Stimulated activated CD8-positive, alpha-beta memory T cell treated with anti-CD3 and anti-CD28 coated beads, Interleukin-4, amount 100 ng/mL, for 48 hours (primary cell): ENCODE measurements at places on chromosomes 16 and 17.
A peak's percentile ranks its signal among the peaks of the same experiment; 100 is the strongest.

DNA sequence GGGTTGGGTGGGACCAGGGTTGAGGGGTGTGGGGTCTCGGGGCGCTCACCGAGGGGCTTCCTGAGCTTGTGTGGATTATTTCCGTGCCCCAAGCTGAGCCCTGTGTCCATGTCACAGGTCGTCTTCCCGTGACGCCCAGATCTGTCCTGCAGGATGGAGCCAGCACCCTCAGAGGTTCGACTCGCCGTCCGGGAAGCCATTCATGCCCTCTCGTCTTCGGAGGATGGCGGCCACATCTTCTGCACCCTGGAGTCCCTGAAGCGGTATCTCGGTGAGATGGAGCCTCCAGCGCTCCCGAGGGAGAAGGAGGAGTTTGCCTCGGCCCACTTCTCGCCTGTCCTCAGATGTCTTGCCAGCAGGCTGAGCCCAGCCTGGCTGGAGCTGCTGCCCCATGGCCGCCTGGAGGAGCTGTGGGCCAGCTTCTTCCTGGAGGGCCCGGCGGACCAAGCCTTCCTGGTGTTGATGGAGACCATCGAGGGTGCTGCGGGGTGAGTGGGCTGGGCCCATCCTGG is 1.0 kb downstream of the TELO2 start:
- DNase-seq, result no peak

GRCh38 chr16:78570399-78571141 is 471.1 kb downstream of the WWOX start:
- no peak for DNase-seq

DNA sequence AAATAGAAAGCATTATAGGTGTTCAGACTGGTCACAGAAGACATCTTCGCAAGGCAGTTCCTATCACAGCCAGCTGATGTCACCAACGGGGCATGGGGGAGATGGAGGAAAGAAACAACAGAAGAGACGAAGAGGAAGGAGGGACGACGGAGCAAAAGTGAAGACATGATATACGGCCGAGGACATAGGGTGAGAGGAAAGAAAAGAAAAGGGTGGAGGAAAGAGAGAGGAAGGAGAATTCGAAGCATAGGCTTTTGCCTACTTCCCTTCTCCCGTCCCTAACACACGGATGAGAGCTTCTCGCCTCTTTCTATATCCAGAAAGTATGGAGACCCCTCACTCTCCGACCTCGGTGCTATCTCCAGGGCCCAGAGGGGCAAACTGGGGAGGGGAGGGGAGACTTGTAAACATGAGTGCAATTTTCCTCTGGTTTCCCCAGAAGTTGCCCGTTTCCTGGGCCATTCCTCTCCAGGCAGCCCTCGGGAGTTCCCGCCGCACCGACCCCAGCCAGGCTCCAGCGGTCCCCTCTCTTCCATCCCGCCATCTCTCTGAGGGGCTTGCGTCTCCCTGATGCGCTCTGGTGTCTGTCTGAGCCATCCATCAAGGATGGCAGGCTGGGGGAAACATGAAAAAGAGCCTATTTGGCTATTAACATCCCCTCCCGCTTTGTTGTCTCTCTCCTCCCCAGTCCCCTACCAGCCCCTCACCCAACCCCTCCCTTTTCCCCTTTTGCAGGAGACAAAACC is 26.0 kb downstream of the COPZ2 start:
- DNase-seq, result peak; percentile 57

DNA sequence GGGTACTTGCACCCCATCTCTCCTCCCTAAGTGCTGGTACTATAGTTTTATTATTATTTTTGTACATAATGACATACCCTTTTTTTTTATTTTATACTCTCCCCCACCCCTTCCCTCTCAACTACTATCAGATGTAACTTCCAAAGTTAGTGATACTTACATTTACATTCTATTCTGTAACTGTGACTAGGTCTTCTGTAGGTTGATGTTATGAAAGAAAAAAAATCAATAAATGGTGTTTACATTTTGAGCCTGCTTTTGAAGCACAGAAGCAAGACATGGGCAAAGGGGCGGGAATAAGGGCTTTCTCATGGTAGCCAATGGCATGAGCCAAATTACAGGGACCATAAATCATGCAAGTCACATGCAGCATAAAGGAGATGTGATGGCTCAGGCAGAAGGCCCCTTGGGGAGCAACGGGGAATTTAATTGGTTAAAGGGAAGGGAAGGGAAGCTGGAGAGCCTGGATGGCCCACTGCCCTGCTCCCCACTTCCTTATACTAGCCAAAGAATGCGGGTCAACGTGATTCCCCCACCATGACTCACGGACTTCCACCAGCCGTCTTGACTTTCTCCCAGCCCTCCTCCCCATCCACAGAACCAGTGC is 2.4 kb upstream of the ACSF2 start:
- DNase-seq, result no peak

DNA sequence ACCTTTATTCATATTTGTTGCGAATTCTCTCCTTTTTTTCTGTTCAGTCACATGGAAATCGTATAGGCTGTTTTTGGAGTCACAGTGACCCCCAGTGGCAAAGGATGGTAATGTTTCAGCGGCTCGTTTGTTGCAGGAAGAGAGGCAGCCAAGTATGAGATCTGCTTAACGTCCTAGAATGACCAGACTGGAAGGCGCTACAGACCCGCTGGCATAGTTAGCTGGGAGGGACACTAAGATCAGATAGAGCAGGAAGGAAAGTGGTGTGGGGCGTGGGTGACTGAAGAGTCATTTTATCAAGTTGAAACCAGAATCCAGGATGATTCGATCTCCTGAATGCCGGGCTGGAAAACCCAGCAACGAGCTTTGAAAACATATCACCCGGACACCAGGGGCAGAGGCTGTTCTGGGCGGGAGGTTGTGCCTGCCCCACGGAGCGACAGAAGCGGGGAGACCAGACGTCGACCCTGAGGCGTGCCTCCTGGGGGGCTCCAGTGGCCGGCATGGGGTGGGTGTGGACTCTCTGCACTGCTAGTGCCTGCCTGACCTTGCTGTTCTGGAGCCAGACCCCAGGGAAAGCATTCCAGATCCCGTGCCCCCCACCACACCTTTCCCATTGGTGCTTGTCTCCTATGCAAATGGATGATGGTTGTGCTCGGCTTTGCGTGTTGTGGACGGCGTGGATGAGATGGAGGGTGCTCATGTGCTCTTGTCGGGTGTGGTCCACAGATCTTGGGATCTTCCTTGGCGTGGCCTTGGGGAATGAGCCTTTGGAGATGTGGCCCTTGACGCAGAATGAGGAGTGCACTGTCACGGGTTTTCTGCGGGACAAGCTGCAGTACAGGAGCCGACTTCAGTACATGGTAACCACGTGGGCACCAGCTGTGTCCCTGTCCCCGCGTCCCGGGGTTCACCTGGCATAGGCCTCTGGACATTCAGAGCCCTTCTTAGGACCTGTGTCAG is 7.7 kb downstream of the IL34 start:
- peak; percentile 89 for DNase-seq

- no peak for DNase-seq
Observed at GRCh38 chr17:43911904-43912303, 4.6 kb upstream of the MPP2 start.

DNA sequence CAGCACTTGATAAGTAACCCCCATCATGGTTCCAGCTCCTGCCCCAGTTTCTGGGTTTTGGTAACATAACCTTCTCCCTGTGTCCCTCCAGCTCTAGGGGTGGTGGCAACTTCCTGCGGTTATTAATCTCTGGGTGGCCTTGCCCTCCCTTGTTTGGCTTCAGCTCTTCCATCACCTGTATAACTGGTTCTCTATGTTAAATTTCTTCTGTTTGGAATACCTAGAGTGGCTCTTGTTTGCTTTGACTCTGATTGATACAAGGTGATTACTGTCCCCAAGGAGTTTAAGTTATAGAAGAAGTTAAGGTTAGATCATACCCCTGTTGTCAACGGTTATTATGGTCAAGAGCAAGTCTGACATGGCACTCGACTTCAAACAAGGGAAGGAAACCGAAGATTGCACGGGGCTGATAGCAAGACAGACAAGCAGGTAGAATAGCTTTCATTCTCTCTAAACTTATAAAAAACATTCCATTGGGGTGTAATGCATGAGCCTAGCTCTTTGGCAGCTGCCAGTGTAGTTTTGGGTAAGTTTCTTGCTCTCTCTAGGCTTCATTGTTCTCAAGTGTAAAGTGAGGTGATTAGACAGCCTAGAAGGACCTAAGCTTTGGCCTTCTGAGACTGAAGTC is 11.0 kb upstream of the CCR7 start:
- DNase-seq, result no peak

GRCh38 chr17:45410144-45411091 is 22.3 kb downstream of the ARHGAP27 start:
- peak; percentile 78 for DNase-seq

GRCh38 chr17:29717817-29718216 is 95.1 kb upstream of the CORO6 start:
- DNase-seq, result no peak

DNA sequence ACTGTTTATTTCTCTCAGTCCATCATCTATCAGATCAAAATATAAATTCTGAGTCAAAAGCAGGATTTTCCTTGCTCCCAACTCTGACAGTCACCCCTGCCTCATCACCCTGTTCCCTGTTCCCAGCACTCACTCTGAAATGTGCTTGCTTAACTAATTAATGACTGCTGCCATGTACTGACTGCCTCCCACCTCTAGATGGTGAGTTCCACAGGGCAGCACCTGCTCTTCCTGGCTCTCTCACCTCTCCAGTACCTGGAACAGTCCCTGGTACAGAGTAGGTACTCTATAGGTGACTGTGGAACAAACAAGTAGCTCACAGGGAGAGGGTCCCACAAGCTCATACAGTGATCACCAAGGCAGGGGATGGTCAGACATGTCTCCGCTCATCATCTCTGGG is 114.3 kb upstream of the C16orf82 start:
- DNase-seq, result no peak

DNA sequence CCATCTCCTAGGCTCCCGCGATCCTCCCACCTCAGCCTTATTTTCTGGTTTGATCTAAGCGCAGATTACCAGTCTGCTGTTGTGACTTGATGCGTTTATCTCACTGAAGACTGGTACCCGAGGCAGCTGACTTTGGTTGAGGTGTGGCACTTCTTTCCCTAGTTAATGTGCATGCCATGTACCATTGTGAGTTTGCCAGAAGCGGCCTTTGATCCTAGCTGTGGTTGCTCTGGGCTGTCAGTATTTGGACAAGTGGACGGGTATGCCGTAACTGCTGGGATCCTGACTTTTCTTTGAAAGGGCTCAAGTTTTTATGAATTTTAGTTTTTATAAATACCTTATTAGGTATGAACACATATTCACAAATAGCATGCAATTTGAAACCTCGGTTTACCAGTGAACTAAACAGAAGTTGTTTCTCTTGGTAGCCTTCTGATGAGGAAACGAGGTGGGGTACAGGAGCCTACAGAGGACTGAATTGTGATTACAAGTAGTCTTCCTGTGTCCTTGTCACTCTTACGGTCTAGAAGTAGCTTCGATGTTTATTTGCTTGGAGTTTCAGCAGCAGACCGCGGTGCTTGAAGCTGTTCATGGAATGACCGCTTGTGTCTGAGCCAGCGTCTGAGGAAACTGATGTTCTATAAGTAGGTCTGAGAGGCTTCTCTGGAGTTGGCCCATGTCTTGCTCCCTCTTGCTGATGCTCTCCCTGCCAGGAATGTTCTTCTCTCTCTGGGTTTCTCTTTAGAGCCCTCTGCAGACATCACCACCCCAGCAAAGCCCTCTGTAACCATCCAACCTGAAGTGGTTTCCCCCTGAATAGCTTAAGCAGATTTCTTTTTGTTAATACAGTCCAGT is 40.0 kb downstream of the SEC14L1 start:
- DNase-seq, result no peak

DNA sequence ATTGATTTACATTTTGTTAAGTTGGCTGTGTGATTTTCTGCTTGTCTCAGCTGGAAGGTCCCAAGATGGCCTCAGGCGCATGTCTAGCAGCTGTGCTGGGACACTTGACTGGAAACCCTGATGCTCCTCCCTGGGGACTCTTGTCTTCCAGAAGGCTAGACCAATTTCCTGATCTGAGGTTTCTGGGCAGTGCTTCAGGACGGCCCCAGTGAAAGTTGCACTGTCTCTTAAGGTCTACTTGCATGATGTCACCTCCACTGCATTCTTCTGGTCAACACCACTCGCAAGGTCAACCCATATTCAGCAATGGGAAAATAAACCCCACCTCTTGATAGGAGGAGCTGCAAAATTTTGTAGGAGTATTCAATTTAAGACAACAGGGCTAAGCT is 116.0 kb downstream of the SALL1 start:
- no peak for DNase-seq

GRCh38 chr16:15874745-15875314 is 13.6 kb downstream of the CEP20 start:
- DNase-seq, result no peak

- no peak for DNase-seq
Observed at GRCh38 chr16:55041540-55042234, 111.0 kb downstream of the IRX5 start.

DNA sequence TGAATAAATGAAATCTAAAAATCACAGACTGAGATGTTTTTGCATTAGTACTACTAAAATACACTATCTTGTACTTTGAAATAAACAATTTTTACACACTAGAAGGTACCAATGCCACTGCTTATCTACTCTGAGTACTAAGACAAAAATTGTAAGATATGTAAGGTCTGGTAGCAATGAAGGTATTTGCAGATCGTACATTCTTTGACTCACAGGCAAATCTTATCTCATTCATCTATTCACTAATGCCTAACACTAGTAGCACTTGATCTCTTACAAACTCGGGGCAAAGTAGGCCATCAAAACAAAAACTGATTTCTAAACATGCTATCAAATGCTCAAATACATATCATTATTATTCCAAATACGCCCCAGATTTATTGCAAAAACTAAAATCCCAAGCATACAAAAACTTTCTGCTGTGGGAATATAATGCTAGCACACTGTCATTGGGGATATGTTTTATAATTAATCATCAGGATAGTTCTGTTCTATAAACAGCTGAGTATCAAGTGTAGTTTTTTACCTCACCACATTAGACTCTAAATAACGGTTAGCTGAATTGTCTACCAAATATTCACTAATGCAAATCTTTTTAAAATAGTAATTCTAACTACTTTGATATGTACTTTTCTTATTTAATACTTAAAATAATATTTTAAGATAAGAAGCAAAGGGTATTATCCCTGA is 68.0 kb downstream of the MED13 start:
- DNase-seq, result no peak

DNA sequence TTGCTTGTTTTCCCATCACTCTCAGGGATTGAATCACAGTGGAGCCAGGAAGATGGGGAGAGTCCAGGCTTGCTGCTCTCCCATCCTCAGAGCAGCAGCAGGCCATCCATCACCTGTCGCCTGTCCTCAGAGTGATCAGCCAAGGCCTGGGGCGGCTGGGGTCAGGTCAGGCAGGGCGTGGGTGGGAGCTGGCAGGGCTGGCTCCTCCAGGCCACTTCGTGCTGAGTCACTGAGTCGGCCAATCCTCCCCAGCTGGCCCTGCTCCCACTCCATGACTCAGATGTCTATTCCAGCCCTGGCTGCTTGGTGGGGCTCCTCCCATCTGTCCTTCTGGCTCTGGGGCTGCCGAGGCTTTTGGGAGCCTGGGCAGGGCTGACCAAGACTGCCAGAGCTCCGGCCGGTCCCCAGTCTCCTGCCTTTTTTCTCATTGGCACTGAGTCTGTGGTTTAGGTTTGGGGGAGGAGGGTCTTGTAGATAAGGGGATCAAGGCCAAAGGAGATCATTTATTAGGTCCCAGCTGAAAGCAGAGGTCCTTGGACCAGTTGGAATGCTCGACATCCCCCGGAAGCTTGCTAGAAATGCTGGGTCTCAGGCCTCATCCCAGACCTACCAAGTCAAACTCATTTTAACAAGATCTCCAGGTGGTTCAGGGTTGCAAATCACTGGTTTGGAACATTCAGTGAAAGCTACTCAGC is 72.7 kb downstream of the ABCC1 start:
- no peak for DNase-seq
